ENCODE measurements at places on chromosomes 5 and 9.

DNA sequence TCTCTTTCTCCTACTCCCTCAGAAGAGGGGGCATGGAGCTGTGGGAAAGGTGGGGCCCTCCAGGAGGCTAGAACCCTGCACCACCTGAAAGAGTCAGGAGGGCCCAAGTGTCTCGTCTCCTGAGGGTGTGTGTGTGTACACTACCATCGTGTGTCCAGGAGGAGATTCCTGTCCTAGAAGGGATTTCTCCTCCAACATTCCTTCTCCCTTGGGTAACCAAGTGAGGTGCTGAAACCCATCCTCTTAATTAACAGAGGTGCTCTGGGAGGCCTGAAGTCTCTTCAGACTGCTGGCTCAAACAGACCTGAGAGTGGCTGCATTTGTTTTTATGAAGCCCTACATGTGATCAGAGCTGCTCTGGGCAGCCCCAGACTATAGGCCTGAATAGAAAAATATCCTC lies 61.1 kb upstream of the FAM169A start:
- no peak for DNase-seq

DNA sequence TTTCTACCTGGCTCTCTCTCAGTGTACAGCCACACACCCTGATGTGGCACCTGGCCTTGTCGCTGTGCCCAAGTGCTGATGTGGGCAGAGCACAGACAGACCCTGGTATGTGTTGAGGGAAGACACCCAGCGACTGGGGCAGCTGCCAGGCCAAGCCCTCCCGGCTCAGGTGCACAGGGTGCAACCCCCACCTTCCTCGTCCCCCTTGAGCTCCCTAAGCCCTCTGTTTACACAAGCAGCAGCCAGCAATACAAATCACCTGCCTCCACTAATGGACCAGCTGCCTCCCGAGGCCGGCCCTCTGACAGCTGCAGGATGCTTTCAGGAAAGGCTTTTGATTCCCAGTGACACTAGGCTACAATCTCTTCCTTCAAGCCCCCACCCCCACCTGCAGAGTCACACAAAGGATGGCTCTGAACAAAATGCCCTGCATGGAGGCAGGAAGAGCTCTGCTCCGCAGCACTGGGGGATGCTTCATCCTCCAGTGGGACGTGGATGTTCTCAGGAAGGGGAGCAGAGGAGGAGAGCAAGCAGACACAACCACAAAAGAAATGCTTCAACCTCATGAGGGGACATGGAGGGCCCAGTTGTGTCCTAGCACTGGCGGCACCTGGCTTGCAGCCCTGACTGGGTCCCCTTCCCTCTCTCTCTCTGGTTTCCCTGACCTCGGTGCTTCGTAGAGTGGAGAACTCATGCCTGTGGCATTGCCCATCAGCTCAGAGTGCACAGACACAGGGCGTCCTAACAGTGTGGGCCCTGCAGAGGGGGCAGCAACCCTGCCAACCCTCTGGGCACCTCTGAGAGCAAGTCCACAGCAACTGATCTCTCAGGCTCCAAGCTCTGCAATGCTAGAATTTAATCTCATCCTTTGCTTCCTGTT lies 140.8 kb downstream of the BARX1 start:
- peak; percentile 95 for DNase-seq

DNA sequence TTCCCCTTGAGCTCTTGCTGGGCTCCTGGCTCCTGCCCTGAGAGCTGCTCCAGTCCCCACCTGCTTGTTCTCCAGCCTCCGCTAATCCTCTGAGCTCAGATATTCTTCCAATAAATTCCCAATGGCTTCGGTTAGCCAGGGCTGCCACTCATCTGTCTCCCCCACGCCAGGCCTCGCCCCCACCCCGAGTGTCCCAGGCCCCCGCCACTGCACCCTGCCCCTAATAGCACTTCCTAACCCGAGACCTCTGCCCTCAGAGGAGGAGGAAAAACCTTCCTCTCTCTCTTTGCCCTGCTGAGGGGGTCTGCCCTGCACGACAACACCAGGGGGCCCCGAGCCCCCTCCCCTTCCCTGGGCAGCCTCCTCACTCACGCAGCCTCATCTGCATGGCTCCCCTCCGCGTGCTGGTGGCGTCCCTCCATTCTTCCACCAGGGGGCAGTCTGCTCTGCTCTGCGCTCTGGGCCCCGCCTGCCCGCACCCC lies 5.4 kb upstream of the LCN15 start:
- DNase-seq = no peak

- no peak for DNase-seq
These were observed 75.7 kb upstream of the IRX4 start for GRCh38 chr5:1958211-1959010.

GRCh38 chr9:97849980-97850379 lies 3.0 kb upstream of the FOXE1 start:
- DNase-seq = no peak

DNA sequence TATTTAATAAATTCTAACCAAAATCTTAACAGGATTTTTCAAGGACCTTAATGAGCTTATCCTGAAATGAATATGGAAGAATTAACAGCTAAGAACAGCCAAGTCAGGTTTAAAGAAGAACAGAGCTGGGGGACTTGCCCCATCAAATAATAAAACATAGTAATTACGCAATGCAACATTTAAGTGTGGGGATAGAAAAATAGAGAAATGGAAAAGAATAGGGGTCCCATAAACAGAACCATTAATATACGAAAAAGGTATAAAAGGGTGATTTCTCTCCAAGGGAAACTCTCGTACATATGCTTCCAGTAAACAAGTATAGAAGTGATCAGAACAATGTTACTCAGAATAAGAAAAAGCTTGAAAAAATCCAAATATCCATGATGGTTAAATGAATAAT lies 300.2 kb downstream of the GLIS3 start:
- DNase-seq = no peak

- no peak for DNase-seq
These were observed 117.3 kb upstream of the PPP2R2B start for GRCh38 chr5:146995878-146996277.

DNA sequence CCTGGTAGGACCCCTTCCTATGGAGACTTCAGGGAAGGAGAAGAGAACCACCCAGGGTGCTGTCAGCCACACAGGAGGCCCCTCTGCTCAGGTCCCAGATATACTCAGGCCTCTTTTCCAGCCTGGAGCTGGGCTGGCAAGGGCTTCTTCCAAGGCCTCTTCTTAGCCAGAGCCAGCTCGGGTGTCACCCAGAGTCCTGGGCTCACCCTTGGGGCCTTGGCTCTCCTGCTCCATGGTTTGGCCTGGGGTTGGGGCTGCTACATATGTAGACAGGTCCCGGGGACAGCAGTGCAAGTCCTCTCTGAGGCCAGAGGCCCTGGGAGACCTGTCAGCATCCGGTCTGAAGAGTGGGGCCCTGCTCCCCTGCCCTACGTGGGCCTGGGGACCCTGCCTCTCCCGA lies 22.8 kb downstream of the PAEP start:
- no peak for DNase-seq

GRCh38 chr9:105114318-105114717 lies 130.1 kb upstream of the SLC44A1 start:
- no peak for DNase-seq

DNA sequence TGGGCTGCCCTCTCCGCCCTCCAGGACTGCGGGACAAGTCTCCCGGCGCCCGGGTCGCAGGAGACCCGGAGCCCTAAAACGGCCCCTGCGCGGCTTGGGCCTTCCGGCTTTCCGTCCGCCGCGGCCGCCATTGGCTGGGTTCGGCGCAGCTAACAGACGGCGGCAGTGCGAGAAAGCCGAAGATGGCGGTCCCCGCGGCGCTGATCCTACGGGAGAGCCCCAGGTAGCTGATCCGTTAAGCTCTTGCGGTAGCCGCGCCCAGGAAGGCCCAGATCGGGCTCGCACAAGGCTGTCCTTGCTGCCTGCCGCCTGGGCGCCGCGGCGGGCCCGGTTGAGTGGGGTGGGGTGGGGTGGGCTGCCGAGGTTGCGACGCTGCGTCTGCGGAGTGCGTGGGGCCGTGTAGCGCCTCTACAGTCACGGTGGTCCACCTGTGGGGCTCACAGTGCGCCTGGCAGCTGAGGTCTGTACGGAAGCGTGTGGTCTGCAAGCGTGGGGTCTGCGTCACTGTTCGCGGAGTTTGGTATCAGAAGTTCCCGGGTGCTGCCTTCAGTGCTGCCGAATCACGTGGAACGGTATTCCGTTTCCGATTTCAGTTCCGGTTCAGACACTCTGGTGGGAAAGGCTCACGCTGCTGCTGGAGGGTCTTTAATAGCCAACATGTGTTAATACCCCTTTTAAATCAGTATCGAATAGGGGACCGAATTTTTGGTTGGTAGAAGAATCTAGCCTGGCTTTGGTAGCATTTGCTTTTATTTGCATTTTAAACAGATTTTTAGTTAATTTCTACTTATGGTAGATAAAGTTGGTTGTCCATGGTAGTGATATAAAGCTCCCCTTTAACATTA lies at the start of gene COMMD10:
TSS of gene COMMD10 (plus strand) at position 155 of the 845 bp plus-strand sequence.
- peak; percentile 74 for DNase-seq

DNA sequence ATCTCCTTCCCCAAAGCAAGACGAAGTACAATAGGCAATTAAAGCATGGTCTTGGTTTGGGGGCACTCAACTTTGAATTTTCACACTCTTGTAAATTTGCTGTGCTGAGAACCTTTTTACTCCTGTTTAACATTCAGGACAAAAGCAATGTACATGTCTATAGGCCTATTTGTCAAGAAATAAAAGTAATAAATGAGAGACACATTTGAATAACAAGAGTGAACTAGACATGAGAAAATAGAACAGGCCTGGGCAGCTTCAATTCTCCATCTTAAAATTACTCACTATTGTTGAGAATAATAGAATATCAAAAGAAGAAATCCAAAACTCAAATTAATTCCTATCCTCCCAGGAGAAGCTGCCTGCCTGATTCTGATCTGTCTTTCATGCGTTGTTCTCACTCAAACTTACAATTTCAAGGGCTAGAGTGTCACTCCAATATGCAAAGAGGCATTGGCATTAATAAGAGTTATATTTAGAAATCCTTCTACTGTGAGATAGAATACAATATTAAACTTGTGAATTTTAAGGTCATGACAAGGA lies 192.9 kb upstream of the CCNG1 start:
- DNase-seq = no peak

GRCh38 chr9:109005678-109006077 lies 7.6 kb downstream of the CTNNAL1 start:
- DNase-seq = no peak

GRCh38 chr5:57455511-57456455 lies 26.8 kb downstream of the ACTBL2 start:
- DNase-seq = no peak

DNA sequence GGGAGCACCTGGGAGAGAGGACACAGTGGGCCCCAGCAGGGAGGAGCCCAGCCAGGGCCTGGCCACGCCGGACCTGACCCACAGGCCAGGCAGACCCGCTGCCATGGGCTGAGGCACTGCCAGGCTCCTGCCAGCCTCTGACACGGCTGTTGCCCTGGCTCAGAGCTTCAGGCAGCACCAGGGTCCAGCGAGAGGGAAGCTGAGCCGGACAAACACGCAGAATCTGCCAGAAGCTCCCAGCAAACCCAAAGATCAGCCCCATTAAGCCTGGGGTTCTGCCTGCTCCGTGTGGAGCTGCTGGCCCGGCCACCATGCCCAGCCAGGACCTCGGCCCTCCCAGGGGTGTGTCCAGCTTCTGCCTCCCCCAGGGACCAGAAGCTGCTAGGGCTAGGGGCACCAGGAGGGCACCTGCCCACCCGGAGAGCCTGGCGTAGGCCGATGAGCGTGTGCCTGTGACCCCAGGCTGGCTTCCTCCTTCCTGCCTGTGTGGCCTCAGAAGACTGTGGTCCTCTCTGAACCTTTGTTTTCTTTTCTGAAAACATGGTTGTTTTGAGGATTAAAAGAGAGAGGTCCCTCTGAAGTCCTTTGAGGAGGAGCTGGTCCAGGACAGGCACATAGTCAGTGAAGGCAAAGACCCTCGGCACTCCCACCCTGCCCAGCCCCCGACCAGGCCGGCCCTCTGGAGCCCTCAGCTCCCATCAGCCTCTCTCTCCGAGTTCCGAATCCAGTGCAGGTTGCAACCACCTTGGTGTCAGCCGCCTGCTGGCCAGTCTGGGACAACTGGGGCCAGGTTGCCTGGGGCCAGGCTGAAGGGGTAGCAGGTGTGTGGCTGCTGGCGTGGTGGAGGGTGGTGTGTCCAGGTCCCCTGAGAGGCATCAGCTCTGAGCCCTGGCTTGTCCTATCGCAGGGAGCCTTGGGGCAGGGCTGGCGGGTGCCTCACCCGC lies 39.6 kb downstream of the KCNT1 start:
- no peak for DNase-seq

DNA sequence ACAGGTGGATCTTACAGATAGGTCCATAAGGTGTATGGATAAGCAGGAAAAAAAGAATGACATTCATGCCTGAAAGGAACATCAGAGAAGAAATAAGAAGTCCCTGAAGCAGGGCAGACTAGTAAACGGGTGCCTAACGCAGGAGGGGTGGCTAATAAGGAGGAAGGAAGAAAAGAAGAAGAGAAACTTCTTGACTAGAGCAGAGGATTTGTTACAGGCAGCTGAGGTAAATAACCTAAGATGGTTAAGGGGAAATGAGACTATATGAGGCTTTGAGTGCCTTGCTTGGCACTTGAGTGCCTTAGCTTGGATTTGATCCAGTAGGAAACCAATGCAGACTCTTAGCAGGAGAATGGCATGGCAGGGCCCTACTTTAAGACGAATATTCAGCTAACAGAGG lies 313.5 kb upstream of the PDE4D start:
- no peak for DNase-seq

DNA sequence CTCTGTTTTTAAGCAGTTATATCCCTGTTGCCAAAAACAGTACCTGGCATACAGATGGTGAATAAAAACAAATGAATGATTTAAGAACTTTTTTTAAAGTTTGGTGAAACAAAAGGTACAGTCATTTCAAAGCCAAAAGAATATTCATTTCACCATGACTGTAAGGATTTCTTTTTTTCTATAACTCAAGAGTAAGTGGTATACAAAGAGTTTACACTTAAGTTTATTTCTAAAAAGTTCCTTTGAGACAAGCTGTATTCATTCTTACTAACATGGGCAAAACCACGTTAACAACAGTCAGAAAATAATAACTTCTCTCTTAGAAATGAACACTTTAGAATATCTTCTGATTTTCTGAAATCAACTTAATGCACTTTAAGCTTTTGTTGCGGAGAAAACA lies 5.3 kb downstream of the TMEM161B start:
- no peak for DNase-seq

GRCh38 chr5:138102454-138103318 lies 18.9 kb downstream of the WNT8A start:
- DNase-seq = no peak

DNA sequence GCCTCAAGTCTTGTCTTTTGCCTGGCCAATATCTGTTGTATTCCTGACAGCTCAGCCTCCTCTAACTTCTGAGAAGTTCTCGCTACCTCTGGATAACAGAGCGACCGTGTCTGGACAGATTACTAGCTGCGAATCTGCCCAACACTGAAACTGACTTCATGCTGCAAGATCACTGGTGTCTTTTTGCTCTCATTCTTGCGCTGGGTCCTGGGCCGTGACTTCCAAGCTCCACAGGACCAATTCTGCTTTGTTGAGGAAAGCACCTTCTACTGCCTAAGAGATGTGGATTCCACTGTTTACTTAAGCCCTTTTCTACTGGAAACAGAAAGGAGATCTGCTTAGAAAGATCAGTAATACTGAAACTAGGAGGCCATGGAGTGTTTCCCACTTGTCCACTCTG lies 978.8 kb upstream of the DMAC1 start:
- no peak for DNase-seq
